ENCODE measurements at places on chromosomes 4 and X. TPM values are rescaled to one million over a fixed set of nuclear protein-coding genes. Genes with fewer than 3 reads are reported as not detected.

Gene ALG13
- total RNA-seq, result 21.7 TPM

Gene ITM2A
- not detected for total RNA-seq

Gene MAOB
- total RNA-seq, result not detected

Gene TRAM1L1
- not detected for total RNA-seq

GRCh38 chrX:1336948-1337779 is 579 bp downstream of the IL3RA start:
- H3K4me1 ChIP-seq, result peaks cover 14% of the 10 kb centered on the region
- no peak for DNase-seq
- H3K27ac ChIP-seq, result no peak overlapping the region
- H3K36me3 ChIP-seq, result no peaks in the 10 kb centered on the region

- no peaks in the 10 kb centered on the region for H3K27me3 ChIP-seq
- no peak overlapping the region for H3K4me3 ChIP-seq
- DNase-seq, result no peak
- no peaks in the 10 kb centered on the region for H3K4me1 ChIP-seq
- H3K27ac ChIP-seq, result no peak overlapping the region
- H3K36me3 ChIP-seq, result no peaks in the 10 kb centered on the region
Observed at GRCh38 chrX:109393859-109394258, 88.0 kb downstream of the GUCY2F start.

DNA sequence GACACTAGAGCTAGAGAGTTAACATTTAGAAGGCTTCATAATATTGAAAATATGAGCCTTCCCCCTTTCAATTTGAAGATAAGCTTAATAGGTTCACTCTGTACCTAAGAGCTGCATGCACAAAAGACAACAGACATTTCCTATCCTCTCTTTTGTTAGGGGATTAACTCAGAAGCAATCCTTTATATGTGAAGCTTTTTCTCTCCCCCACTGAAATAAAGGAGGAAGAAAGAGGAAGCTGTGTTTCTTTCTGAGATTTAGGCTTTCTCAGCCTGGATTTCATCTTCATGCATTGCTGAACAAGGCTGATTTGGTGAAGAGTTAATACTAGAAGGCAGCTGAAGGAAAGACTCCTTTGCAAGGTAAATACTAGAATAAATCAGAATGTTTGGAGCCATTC is 21.0 kb upstream of the CABS1 start:
- H3K4me1 ChIP-seq, result no peaks in the 10 kb centered on the region
- no peak overlapping the region for H3K4me3 ChIP-seq
- H3K36me3 ChIP-seq, result no peaks in the 10 kb centered on the region
- H3K27me3 ChIP-seq, result no peaks in the 10 kb centered on the region

- no peak overlapping the region for H3K4me3 ChIP-seq
- no peaks in the 10 kb centered on the region for H3K27me3 ChIP-seq
- no peak for DNase-seq
- H3K36me3 ChIP-seq, result no peaks in the 10 kb centered on the region
Observed at GRCh38 chrX:140799216-140799615, 89.7 kb downstream of the LINC00632 start.

DNA sequence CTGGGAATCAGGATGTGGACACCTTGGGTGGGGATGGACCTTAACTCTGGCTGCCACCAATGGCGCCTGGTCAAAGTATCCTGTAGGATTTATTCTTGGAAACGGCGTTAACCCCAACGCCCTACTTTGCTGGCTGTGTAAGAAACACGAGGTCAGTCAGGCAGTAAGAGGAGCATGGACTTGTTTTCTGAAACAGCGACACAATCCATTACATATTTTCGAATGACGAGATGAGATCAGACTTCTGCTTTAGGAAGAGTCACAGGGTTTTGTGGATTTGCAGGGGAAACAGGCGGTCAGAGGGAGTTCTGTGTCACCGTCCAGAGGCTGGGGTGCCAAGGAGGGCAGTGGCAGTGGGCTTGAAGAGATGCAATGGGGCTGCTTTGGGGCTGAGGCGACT is 92.2 kb downstream of the TBL1X start:
- H3K27ac ChIP-seq, result no peak overlapping the region
- peaks cover 27% of the 10 kb centered on the region for H3K4me1 ChIP-seq
- no peak overlapping the region for H3K4me3 ChIP-seq
- H3K27me3 ChIP-seq, result no peaks in the 10 kb centered on the region
- DNase-seq, result no peak

- no peak overlapping the region for H3K4me3 ChIP-seq
- no peak for DNase-seq
- H3K36me3 ChIP-seq, result no peaks in the 10 kb centered on the region
- peaks cover 13% of the 10 kb centered on the region for H3K4me1 ChIP-seq
- peaks cover 5% of the 10 kb centered on the region for H3K27me3 ChIP-seq
- no peak overlapping the region for H3K27ac ChIP-seq
Observed at GRCh38 chrX:69113723-69114122, 51.5 kb downstream of the PJA1 start.

- no peak overlapping the region for H3K4me3 ChIP-seq
- peak overlapping the region; percentile 53 for H3K27ac ChIP-seq
- H3K27me3 ChIP-seq, result no peaks in the 10 kb centered on the region
- no peaks in the 10 kb centered on the region for H3K36me3 ChIP-seq
Observed at GRCh38 chrX:130799393-130799792, 103.6 kb downstream of the ENOX2 start.

DNA sequence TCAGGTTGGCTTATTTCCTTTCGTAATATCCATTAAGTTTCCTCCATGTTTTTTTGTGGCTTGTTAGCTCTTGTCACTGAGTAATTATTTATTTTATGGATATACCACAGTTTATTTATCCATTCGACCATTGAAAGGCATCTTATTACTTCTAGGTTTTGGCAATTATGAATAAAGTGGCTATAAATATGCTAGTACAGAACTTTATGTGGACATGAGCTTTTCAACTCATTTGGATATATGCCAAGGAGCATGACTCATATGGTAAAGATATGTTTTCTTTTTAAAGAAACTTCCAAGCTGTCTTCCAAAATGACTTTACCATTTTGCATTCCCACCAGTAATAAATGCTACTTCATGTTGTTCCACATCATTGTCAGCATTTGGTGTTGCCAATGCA is 803.6 kb downstream of the GLUD2 start:
- no peaks in the 10 kb centered on the region for H3K27me3 ChIP-seq
- no peak for DNase-seq
- H3K27ac ChIP-seq, result no peak overlapping the region
- H3K4me1 ChIP-seq, result peaks cover 13% of the 10 kb centered on the region
- no peak overlapping the region for H3K4me3 ChIP-seq

DNA sequence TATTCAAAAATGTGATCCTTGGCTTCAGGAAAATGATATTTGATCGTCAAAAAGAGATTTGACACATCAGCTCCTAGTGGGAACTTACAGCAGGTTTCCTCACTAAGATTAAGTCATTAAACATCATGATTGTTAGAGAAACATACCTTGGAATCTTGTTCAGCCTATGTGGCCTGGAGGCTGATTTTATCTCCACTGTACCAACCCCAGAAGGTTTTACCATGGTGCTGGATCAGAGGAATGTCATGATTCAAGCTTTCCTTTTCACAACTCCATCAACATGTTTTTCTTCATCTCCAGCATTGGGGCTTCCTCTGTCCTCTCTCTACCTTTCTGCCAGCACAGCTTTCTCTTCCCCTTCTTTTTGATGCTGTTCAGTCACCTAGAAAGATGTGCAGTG is 68.4 kb upstream of the MID1IP1 start:
- no peak overlapping the region for H3K4me3 ChIP-seq
- peaks cover 2% of the 10 kb centered on the region for H3K27me3 ChIP-seq
- DNase-seq, result peak; percentile 5
- H3K27ac ChIP-seq, result no peak overlapping the region
- H3K36me3 ChIP-seq, result no peaks in the 10 kb centered on the region
- no peaks in the 10 kb centered on the region for H3K4me1 ChIP-seq

- H3K4me1 ChIP-seq, result peaks cover 22% of the 10 kb centered on the region
- no peaks in the 10 kb centered on the region for H3K27me3 ChIP-seq
- DNase-seq, result no peak
- H3K4me3 ChIP-seq, result no peak overlapping the region
Observed at GRCh38 chr4:76518241-76518640, 83.2 kb downstream of the SHROOM3 start.

- H3K27me3 ChIP-seq, result no peaks in the 10 kb centered on the region
- H3K27ac ChIP-seq, result peak overlapping the region; percentile 83
- DNase-seq, result peak; percentile 11
- peaks cover 79% of the 10 kb centered on the region for H3K4me1 ChIP-seq
Observed at GRCh38 chrX:13377550-13377934, 57.7 kb upstream of the ATXN3L start.

DNA sequence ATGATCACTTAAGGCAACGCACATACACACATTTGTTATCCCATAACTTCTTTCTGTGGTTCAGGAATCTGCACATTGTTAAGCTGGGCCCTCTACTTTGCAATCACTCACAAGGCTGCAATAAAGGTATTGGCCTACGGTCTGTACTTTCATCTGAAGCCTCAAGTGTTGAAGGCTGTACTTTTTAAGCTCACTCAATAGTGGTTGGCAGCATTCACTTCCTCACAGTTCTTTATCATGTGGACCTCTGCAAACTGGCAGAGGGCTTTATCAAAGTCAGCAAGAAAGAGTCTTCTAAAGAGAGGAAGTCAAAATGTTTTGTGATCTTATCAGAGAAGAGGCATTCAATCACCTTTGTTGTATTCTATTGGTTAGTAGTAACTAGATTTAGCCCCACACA is 301.4 kb upstream of the EPHA5 start:
- H3K27me3 ChIP-seq, result no peaks in the 10 kb centered on the region
- DNase-seq, result no peak
- H3K4me1 ChIP-seq, result peaks cover 18% of the 10 kb centered on the region
- no peak overlapping the region for H3K27ac ChIP-seq
- H3K36me3 ChIP-seq, result no peaks in the 10 kb centered on the region
- H3K4me3 ChIP-seq, result no peak overlapping the region

- no peak overlapping the region for H3K4me3 ChIP-seq
- H3K36me3 ChIP-seq, result no peaks in the 10 kb centered on the region
- H3K4me1 ChIP-seq, result peaks cover 8% of the 10 kb centered on the region
- H3K27me3 ChIP-seq, result peaks cover 2% of the 10 kb centered on the region
- H3K27ac ChIP-seq, result no peak overlapping the region
- DNase-seq, result no peak
Observed at GRCh38 chrX:12002876-12003275, 135.4 kb upstream of the FRMPD4 start.

Data from HFFc6 (cell line).